Panc1 (cell line): ENCODE measurements at places on chromosomes 6 and 20.

DNA sequence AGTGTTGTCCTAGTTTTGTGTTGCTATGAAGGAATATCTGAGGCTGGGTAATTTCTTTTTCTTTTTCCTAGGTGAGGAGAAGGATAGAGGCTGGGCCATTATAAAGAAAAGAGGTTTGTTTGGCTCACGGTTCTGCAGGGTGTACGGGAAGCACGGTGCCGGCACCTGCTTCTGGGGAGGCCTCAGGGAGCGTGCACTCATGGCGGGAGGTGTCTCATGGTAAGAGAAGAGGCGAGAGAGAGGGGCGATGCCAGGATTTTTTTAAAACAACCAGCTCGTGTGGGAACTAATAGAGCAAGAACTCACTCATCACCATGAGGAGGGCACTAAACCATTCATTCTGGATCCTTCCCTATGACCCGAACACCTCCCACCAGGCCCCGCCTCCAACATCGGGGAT lies 14.2 kb upstream of the NPBWR2 start:
- no peak for DNase-seq

DNA sequence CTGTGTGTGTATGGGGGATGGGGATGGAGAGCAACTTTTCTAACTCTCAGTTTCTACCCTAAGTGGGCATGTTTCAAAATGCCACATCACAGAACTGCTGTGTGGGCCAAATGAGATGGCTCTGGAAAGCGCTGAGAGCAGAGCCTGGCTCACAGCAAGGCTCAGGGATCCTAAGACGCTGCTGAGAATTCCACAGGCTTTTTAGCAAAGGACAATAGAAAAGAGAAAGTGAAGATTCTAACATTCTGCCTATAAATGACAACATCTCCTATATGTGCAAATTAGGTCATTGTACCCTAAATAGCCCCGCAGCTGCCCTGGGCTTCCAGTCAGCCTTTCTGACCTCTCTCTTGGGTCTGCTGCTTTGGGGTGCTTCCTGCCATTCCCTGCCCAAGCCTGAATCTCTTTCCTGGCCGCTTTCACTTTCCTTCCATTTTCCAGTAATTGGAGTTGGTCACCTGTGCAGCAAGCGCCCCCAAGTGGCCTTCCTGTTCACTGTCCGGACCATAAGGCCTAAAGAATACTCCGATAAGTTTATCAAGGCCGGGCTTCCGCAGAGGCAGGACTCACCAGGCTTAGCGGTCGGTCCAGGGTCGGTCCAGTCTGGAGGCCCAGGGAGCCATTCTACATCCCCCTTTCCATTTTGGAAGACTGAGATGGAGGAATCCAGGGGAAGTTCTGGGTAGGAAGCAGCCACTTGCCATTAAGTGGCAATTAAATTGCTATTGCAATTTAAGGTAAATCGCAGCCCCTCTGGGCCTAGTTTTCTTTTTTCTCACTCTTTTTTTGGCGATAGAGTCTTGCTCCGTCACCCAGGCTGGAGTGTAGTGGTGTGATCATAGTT lies 6.7 kb upstream of the DDR1 start:
- peak; percentile 73 for DNase-seq

- no peak for DNase-seq
Measured at GRCh38 chr6:168823397-168824212, 382.6 kb downstream of the SMOC2 start.

- no peak for DNase-seq
Measured at GRCh38 chr6:138695193-138695592, 78.4 kb upstream of the CCDC28A start.

- no peak for DNase-seq
Measured at GRCh38 chr20:9565910-9566550, 51.6 kb downstream of the LAMP5 start.

DNA sequence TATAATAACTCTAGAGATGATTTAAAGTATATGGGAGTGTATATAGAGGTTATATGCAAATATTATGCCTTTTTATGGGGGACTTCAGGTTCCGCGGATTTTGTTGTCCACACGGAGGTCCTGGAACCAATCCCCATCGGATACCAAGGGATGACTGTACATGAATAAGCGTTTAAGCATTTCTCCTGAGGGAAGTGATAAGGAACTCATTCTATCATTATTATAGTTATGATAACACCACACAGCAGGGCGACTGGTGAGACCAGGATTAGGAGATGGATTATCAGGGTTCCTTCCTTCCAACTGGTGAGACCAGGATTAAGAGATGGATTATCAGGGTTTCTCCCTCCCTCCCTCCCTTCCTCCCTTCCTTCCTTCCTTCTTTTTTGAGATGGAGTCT lies 6.6 kb downstream of the ECI2 start:
- DNase-seq, result no peak

DNA sequence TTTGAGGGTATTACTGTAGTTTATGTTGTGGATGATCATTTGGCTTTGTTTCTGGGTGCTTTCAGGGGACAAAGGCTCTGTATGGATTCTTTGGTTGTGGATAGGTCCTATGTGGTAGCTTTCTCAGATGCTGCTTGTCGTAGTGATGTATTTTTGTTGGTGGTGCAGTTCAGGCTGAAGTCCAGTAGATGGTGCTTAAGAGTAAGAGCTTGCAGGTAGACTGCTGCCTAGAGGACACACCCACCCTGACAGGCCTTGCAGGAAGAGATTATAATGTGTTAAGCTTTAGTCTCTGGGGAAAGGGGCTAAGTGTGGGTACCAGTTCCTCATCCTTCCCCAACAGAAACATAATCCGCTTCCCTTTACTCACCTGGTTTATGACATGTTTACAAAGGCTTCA lies 62.6 kb upstream of the ADGRB3 start:
- peak; percentile 18 for DNase-seq

GRCh38 chr20:7305976-7306375 lies 538.5 kb downstream of the BMP2 start:
- no peak for DNase-seq

- DNase-seq, result no peak
Measured at GRCh38 chr20:13089950-13090469, 81.2 kb downstream of the SPTLC3 start.

GRCh38 chr6:18823782-18824386 lies 436.7 kb downstream of the RNF144B start:
- DNase-seq, result peak; percentile 7

DNA sequence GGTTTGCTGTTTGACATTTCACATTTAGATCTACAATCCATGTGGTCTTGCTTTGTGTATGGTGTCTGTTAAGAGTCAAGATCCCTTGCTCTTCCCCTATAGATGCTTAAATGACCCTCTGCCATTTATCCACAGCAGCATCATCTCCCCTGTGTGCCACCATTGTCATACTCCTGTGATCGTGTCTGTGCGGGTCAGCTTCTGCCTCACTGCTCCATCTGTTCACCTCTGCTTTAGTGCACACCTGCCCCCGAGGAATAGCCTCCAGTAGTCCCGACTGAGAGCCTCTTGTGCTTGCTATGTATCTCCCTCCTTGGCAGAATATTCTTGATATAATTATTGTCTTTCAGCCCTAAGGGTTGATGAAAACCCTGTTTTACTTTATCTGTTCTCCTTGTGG lies 551.2 kb downstream of the CDH26 start:
- DNase-seq, result no peak

GRCh38 chr6:154343473-154344308 lies 12.9 kb downstream of the IPCEF1 start:
- DNase-seq, result no peak

- no peak for DNase-seq
Measured at GRCh38 chr6:166418691-166419143, 36.0 kb upstream of the MPC1 start.

GRCh38 chr6:43999628-44000027 lies 127.6 kb downstream of the MRPL14 start:
- DNase-seq, result no peak

DNA sequence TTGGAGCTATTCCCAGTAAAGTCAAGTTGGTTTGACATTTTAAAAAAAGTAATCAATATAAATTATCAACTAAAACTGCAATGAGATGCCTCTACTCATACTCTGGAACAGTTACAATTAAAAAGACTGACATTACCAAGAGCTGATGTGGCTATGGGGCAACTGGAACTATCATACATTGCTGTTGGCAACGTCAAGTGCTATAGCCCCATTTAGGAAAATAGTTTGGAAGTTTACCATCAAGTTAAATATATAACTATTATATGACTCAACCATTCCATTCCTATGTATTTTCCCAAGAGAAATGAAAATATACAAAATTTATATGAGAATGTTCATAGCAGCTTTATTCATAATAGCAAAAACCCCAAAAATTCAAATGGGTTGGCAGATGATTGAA lies 111.4 kb upstream of the HDGFL1 start:
- DNase-seq, result no peak

DNA sequence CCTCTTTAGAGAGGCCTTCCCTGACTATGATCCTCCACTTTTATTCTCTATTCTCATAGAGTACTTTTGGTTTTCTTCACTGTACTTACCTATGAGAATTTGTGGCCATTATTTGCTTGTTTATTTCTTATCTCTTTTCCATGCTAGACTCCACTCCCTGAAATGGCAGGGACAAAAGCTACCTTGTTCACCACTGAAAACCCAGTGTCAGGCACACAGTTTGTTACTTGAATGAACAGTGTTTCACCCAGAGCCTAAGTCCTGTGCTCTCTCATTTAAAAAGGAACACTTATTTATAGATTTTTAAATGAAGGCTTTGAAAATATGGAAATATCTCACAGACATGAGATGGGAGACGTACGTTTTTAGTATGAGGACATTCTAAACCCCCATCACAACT lies 47.7 kb upstream of the ENPP5 start:
- DNase-seq, result no peak

GRCh38 chr6:80021131-80021530 lies 16.7 kb downstream of the TTK start:
- DNase-seq, result no peak

- DNase-seq, result no peak
Measured at GRCh38 chr20:7449269-7449668, 491.0 kb downstream of the HAO1 start.

DNA sequence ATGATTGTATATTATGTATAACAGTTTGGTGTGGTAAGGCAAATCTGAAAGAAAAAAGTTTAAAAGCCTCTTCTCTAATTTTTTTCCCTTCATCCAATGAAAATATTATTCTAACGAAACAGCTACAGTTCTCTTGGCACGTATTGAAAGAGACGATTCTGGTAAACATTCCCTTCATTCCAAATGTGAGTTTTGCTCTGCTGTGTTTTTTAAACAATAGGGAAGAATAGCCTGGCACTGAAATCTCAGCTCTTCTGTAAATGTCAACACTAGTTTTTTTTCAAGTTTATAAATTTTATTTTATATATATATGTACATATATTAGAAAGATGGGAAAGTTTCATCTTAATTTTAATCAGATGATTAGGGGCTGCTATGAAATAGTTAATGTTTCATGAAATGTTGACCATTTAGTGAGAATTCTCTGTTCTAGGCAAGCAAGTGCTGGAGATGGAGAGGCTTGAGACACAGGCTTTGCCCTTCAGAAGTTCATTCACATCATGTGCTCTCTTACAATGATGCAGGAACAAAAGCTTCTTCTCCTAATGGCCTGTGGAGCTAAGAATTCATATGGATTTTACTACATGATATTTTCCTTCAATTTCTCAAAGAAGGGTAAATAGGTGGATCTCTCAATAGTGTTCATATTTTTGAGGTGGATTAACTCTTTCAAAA lies 4.1 kb downstream of the PAQR8 start:
- no peak for DNase-seq

DNA sequence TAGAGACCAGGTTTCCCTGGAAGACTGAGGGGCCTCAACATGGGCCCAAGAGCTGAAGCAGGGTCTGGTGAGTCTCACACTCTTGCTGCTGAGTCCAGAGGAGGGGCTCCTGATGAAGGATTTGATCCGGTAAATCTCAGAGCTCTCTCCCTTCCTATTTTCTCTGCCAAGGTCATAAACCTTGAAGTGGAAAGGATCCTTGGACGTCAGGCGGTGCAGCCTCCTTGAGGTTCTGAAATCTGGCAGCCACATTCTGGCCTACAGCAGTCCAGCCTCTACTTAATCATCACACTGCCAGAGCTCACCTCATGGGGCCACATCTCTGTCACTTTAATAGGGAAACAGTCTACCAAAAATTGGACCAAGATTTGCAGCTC lies 24.0 kb downstream of the ACSS1 start:
- DNase-seq, result no peak

- no peak for DNase-seq
Measured at GRCh38 chr6:84362193-84362821, 134.9 kb upstream of the CEP162 start.

GRCh38 chr6:166005944-166006899 lies 161.4 kb downstream of the TBXT start:
- DNase-seq, result no peak

GRCh38 chr20:23358923-23359593 lies 2.9 kb upstream of the GZF1 start:
- DNase-seq, result no peak

DNA sequence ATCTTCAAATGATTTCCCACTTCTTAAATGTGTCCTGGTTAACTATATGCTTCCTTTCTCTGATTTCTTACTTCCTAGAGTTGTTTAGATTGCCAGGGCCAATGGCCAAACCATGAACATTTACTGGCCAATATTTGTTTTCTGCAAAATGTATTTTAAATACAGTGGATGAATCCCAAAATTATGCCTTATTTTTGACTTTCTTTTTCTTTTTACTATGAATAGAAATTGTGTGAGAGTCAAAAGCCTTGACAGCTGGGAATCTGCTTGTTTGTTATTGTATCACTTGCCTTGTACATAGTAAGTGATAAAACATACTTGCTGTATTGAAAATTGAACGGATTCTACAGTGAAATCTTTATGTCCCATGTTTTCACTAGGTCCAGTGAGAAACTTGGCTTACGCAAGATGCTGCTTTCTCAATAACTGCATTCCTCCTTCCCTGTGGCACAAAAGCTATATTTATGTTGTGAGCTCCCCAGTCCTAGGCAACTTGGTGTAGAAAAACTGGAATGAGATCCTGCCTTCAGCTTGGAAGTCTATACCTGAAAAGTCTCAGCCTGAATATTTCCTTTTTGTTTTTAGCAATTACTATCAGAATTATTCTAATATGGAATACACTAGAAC lies 295.2 kb downstream of the EPHA7 start:
- no peak for DNase-seq

GRCh38 chr6:141808662-141809061 lies 324.1 kb upstream of the GJE1 start:
- DNase-seq, result no peak

GRCh38 chr6:169251371-169251802 lies 2.3 kb downstream of the THBS2 start:
- DNase-seq, result no peak

DNA sequence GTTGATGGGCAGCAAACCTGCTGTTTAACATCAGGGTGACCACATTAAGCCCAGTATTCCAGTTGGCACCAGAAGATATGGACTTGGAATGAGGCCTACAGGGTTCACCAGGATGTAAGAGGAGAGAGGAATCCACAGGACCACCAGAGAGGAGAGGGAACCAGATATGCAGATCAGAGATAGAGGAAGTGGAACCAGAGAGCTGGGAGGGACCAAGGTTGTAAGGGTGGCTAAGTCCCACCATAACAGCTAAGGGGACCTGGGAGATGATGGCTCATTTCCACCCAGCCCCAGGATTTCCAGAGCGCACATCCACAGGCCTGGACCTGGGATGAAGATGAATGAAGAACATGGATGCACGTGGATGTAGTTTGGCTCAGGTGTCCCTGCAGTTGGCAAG lies 11.1 kb downstream of the BTN2A1 start:
- no peak for DNase-seq

GRCh38 chr6:53335224-53335994 lies 13.3 kb downstream of the ELOVL5 start:
- no peak for DNase-seq
